Hippocampal formation (tissue), 2 donors: ENCODE measurements at places on chromosomes 7 and 10.
A peak's percentile ranks its signal among the peaks of the same experiment; 100 is the strongest.

GRCh38 chr10:95374597-95375209, 83.9 kb upstream of the PDLIM1 start:
- peak; percentile 73 for DNase-seq

DNA sequence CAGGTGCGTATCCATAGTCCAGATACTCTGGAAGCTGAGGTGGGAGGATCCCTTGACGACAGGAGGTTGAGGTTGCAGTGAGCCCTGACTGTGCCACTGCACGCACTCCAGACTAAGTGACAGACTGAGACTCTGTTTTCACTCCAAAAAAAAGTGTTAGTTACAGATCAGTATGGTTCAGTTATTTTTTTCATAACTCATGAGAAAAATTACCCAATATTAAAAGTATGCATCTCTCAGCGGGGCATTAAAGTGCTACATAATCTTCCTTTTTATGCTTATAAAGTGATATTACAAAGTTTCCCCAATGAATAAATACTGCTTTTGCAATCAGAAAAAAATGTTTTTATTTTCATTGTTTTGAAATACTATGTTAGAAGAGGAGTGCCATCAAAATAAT, 147.9 kb downstream of the ZNF438 start:
- DNase-seq, result no peak

DNA sequence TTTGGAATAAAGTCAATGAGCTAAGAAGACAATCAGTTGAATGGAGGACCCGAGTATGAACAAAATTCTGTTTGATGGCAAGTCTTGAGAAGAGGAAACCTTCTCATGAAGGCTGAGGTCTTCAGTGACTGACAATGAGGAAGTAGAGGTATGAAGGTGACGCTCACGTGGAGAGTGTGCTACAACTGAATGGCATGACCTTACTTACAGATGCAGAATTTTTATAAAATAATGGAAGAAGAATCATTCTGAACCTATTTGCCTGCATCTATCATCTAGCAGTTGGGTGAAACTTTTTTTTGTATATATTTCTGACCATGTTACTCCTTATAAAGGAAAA, 19.4 kb upstream of the SP4 start:
- DNase-seq, result no peak

DNA sequence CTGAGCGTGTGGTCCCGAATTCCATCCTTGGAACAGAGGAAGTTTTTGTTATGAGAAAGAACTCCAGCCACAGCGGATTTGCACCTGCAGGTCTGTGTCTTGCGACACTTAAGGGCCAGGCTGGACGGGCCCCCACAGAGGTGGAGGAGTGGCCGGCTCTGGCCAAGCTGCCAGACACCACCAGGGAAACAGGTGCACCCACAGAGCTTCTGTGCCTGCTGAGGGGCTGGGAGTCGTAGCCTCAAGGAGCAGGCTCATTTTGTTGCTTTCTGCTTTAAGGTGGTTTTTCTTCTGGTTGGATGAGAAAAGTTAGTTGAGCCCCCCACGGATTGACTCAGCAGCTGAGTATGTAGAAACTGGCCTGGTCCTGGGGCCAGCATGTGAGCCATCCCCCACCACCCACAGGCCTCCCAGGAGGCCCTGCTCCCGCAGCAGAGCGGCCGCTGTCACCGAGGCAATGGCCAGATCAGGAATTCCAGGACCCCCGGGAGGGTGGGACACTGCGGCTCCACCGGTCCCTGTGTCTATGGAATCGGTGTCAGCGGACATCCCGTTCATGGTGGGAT, 41.9 kb downstream of the NKX6-2 start:
- DNase-seq, result no peak

DNA sequence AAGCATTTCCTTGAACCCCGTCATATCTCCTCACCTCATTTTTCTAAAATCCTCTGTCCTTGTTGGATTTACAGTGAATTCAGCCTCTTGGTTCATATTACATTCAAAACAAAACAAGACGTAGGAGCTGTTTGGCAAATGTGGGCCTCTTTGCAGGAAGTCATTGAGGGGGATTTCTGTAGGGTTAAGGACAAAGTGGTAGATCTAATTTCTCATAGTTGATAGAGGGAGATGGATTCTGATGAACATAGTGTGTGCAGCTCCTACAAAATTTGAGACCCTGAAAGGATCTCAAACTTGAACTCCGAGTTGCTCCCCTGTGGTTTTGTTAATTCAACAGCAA, 682 bp downstream of the TBXAS1 start:
- no peak for DNase-seq

DNA sequence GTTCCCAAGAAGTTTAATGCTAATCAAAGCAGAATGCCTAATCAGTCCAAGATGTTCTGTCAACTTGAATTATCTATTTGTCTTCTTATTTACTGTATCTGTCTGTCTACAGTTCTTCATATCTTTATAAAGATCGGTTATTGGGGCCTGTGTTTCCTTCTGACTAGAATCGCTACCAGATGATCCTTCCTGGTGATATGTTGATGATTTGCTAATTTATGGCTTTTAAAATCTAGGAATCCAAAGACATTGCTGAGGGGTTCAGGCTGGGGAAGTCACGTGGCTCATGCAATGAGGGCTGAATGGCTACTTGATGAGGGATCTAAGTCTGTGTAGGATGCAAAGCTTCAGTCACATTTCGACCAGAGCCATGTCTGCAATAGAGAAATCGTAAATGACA, 536.3 kb downstream of the KCNMA1 start:
- DNase-seq, result no peak
